DMS 273 treated with DMSO at 0.1 percent for 48 hours (cell line): ENCODE measurements at places on chromosomes 11 and 22.

DNA sequence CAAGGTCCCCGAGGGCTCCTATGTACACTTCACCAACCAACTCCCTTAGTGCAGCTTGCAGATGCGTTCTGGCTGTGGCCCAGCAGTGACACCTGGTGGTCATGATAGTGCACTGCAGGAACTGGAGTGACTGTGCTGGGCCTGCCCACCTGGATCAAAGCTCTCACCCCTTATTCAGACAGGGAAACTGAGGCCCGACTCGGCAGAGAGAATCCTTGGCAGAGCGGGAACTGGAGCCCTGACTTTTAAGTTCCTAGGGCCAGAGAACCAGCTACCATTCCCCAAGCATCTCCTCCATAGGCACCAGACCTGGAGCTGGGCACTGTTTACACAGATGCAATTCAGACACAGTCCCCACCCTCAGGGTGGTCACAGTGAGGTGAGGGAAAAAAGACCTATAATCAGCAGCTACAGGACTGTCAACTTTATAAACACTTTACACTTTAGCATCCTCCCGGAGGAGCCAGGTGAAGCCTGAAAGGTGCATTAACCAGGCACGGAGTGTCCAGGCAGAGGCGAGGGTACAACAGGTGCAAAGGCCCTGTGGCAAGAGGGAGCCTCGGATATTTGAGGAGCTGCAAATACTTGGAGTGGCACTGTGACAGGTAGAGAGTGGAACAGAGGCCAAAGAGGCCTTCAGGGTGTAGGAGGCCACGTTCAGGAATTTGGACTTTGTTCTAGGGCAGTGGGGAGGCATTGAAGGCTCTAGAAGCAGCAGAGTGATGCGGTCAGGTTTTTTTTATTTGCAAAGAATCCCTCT, 22.0 kb downstream of the RHBDD3 start:
- no peak for DNase-seq

GRCh38 chr11:133053124-133053776, 479.1 kb downstream of the OPCML start:
- DNase-seq: no peak

- DNase-seq: no peak
Observed at GRCh38 chr11:126400479-126400878, 45.0 kb downstream of the ST3GAL4 start.

DNA sequence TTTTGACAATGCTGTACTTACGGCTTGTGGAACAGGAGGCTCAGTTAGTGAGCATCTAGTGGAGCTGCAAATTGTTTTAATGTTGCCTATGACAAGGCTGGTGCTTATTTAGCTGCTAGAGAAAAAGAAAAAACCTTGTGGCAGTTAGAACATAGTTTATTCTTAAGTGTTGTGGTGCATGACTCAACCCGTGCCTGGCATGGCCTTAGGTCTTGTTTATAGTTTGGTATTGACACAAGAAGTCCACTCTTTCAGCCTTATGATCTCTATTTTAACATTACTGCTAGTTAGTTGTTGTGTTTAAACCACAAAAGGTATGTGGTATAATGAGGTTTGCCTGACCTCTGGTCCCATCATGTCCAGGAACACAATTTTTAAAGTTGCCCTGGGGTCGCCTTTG, 744.6 kb downstream of the FAM181B start:
- no peak for DNase-seq

DNA sequence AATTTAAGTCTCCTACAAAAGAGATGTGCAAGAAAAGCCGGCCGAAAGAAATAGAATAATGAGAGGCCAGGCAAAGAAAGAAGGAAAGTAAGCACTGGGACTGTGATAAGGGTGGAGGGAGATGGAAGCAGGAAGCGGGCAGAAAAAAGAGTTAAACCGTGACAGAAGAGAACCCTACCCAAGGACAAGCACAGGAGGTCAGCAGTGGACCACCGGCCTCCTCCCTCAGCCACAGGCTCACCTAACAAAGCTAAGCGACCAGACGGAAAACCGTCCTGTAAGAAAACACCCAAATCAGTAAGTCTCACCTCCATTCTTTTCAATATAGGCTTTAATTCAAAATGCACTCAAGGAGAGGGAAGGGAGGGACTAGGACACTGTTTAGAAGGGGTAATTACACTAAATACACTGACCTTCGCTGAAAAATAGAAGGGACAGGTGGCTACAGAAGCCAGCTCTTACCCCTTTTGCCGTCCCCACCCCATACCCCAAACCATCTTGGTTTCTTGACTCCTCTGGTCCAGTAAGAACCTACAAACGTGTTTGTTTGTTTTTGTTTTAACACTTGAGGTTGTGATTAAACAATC, 1.9 kb downstream of the FAM181B start:
- DNase-seq: no peak

DNA sequence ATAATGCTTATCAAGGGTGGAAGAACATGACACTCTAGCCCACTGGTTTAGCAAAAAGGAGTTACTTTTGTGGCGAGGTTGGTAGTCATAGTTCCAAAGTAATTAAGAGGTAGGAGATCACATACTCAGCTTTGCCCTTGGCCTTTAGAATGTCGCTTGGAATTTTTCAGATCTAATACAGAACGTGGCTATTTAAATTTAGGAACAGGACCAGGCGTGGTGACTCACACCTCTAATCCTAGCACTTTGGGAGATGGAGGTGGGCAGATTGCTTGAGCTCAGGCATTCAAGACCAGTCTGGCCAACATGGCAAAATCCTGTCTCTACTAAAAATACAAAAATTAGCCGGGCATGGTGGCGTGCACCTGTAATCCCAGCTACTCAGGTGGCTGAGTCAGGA, 26.1 kb upstream of the ZNRF3 start:
- no peak for DNase-seq

DNA sequence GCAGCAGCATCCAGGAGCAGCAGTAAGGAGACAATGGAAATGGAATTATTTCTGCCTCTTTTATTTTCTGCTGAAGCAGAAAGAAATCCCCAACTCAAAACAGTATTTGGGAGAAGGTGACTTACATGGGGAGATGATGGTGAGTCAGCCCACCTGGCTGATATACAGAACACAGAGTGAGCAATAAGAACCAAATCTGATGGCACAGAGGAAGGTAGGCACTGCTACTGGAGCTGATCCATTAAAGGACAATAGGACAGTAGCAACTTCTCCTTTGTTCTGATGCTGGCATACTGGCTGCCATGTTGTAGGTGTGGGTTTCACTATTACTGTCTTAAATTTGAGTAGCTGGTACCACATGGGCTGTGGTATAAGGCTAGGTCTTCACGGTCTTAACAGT, 45.2 kb downstream of the CLPB start:
- no peak for DNase-seq

DNA sequence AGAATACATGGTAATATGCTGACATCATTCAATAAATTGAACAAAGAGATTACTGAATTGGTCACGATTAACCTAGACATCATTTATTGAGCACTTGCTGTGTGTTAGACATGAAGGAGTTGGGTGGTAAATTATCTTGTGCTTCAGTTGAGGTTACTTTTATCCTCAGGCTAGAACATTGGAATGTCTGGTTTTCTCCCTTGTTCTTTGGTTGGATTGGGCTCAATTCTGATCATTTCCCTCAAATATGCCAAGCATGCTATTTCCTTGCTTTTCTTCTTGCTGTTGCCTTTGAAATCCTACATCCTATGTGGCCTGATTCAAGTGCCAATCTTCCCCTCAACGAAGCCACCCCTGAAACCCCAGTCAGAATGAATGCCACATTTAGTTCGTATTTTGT, 65.8 kb downstream of the DEUP1 start:
- DNase-seq: no peak

DNA sequence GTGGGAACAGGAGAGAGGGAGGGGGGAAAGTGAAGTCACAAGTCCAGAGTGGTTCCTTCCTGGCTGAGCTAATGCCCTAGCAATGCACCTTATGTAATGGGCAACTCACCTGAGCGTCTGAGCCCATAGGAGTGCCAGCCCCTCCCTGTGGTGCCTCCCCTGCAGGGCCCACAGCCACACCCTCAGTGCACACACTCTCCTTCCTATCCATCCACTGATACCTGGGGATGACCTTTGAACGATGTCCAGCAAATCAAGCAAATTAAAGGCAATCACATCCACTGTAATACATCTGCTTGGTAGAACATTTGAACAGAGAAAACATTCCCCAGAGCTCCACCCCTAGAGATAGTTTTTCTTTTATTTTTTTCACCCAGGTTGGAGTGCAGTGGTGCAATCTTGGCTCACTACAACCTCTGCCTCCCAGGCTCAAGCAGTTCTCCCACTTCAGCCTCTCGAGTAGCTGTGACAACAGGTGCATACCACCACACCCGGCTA, 19.6 kb upstream of the MICAL2 start:
- no peak for DNase-seq

- no peak for DNase-seq
Observed at GRCh38 chr11:96267001-96267495, 75.9 kb downstream of the MAML2 start.
